ENCODE measurements at places on chromosomes 12 and 14.

DNA sequence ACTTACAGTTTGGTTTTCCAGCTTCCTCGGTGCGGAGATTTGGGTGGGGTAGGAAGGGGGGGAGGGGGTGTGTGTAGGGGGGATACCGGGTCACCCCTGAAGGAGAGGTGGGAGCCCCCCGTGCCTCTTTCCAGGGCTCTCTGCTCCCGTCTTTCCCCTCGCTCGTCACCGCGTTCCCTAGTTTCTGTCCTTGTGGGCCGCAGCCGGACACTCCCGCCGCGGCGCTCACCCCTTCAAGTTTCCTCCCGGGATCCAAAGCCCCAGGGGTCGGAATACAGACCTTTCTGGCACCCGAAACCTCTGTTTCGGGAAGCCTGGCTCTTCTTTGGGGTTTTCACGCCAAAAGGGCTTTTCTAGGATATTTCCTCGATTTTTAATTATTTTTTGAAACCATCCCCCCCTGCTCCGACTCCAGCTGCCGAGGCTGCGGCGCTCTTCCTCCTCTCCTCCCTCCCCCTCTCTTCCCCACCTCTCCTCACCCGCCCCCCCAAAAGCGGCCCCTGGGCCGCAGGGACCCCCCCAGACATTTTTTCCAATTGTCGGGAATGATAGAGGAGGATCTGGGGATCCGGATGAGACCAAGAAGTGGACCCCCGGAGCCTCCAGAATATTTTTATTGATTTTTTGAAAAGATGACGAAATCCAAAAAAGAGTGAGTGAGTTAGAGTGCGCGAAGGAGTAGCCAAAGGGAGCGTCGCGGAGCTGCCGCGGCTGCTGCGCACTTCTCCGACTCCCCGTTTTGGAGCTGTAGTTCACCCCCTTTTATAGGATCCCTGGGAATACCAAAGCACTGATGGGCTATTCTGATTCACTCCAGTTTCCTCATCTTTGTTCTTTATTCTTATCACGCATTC, 1.7 kb downstream of the CCND2 start:
- DNase-seq, result peak; percentile 31

- no peak for DNase-seq
These were observed 74.6 kb downstream of the KITLG start for GRCh38 chr12:88505696-88506095.

DNA sequence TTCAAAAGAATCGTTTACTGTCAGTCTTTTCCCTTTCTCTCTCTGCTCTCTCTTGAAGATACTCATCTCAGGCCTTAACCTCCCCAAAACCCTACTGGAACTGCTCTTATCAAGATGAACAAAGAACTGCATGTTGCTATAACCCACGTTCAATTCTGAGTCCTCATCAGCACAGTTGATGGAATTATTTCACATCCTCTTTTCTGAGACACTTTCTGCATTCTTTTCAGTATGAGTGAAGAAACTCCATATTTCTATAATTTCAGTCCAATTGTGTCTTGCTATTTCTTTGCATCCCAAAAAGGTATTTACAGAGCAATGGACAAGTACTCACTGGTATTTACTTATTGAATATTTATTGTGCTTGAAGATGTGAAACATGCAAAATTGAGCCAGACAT, 160.1 kb upstream of the CPNE8 start:
- no peak for DNase-seq

DNA sequence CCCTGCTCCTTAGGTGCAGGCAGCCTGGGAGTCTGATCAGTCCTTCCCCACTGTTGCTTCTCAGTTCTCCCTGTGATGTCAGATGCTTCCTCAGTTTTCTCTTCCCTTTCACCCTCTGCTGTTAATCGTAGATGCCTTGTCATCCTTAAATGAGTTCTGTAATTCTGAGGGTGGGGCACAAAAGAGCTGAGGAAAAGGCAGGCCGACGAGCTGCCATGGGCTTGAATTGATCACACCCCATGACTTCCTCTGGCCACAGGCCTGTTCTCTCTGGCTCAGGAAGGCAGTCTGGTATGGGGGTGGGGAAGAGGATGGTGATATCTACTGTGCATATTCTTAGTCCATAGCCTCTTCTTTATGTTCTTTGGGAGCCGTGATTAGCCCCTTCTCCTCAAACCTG, 5.2 kb upstream of the AP1G2 start:
- no peak for DNase-seq

DNA sequence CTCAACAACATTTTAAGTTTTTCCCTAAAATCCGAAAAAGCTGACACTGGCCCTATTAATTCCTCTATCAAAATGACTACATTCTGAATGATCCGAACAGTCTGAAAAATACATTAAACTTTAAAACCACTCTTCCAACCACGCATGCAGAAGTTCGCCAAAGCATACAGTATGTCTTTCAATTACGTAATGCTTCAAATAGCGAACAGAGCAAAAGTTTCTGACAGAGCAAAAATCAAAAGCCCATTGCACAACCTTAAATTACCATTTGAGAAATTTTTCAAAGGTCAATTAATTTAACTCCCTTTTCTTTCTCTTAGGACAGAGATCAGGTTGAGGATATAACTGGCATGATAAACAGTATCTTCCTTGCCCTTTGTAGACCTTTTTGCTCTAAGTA, 33.2 kb downstream of the LRIG3 start:
- no peak for DNase-seq

DNA sequence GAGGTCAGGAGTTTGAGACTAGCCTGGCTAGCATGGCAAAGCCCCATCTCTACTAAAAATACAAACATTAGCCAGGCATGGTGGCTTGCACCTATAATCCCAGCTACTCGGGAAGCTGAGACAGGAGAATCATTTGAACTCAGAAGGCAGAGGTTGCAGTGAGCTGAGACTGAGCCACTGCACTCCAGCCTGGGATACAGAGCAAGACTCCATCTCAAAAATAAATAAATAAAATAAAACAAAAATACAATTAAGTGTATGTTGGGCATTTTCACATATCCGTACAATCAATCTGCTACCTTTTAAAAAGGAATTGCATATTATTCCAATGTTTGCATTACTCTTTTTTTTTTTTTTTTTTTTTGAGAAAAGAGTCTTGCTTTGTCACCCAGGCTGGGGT, 47.7 kb upstream of the HECTD1 start:
- no peak for DNase-seq

- DNase-seq, result no peak
These were observed 496.9 kb upstream of the TMEM132C start for GRCh38 chr12:127770118-127770517.

GRCh38 chr12:109513051-109513450, 35.6 kb downstream of the UBE3B start:
- DNase-seq, result no peak

- peak; percentile 70 for DNase-seq
These were observed 61.3 kb upstream of the METAP2 start for GRCh38 chr12:95412482-95413311.

All from AG08396 (cell line).